ENCODE measurements at places on chromosomes 2 and 18. TPM values are rescaled to one million over a fixed set of nuclear protein-coding genes. Genes with fewer than 3 reads are reported as not detected.

INHA gene
- total RNA-seq, result 0.25 TPM

CNGA3 gene
- total RNA-seq, result 0.13 TPM

IWS1 gene
- 45.6 TPM for total RNA-seq

CYS1 gene
- 2.0 TPM for total RNA-seq

LINC00305 gene
- total RNA-seq, result not detected

ACTG2 gene
- not detected for total RNA-seq

ONECUT2 gene
- under 0.01 TPM for total RNA-seq

ATIC gene
- total RNA-seq, result 28.4 TPM
